ENCODE measurements at places on chromosomes 2 and 18.

DNA sequence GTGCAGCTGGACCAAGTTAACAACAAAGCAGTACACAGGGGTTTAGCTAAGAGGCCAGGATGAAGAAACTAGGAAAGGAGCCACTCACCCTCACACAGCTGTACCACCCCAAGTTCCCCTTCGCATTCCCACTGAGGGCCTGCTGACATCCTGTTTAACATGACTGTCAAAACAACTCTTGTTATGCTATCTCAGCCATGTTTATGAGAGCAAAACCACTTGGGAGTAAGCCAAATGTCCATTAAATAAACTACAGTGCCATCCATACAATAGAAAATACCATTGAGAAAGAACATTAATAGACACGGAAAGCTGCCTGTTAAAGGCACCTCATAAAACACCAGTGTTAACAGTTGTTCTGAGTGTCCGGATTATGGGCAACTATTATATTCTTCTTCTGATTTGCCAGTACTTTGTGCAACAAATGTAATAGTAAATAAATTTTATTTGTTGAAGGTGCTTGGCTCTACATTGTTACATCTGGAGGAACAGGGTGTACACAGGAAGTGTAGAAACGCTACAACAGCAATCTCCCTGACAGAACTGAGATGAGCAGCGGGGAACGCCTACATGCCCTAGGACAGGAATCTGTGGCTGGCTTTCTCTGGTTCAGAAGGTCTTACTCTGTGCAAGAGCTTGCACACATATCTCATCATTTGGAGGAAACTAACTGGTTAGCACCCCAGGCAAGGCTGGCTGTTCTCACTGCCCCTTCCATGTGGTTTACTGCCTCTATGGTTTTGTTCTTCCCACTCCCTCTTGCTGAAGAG is 85.6 kb downstream of the EHD3 start:
- peak; percentile 68 for DNase-seq

- no peak for DNase-seq
Measured at GRCh38 chr2:36538335-36538734, 59.6 kb downstream of the FEZ2 start.

DNA sequence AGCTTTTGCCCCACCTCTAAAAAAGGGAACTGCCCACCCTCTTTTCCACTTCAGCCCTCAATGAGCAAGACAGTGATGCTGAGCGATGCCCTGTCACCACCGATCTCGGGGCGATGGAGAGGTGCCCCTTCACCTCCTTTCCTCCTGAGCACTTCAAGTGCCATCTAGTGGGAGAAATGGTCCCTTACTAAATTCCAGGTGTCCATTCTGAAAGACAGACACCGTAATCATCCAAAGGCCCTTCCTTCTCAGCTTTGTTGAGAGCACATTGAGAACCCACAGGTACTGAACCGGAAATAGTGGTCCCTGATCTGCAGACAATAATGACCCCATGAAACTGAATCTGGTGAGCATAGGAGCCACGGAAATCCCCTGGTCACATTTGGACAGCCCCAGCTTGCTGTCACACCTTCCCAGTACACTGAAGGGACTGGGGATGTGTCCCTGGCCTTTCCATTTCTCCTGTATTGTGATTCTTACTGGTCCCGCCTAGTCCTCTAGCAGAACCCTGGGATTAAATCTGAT is 38.5 kb downstream of the KCTD18 start:
- DNase-seq = no peak

DNA sequence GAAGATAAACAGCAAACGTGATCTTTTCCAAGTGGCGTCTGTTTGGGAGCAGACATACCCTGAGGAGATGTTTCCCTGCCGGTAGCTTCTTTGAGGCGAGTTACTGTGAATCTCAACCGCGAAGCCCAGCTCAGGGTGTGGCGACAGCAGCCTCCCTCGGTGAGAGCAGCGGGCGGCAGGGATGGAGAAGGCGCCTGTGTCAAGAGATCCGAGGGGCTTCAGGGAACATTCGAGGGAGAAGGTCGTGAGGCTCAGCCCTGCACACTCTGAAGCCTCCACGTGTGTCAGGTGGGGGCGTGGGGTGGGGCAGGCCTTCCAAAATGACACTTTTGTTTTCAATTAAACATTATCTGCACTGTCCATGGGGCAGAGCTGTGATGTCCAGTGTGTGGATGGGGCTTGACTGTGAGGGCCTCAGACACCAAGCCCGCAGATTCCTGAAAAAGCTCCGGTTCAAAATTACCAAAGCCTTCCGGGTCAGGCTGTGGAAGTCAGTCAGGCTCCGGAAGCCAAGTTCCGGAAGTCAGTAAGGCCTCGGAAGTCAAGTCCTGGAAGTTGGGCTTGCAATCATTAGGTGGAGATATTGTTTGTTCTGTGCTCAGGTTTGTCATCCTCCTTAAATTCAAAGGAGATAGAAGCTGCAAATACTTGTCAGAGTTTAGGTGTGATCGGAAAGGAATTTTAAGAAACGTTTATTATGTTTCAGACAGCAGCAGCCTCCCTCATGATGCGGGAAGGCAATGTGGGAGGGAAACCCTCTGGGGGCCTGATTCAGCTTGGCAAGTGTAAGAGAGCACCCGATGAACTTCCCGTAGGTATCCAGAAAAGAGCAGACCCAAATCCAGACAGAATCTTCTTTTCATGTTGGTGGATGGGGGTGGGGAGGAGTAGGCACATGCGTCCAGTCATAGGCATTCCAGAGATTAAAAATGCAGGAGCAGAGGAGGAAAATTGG is 20.7 kb downstream of the SMIM21 start:
- no peak for DNase-seq

DNA sequence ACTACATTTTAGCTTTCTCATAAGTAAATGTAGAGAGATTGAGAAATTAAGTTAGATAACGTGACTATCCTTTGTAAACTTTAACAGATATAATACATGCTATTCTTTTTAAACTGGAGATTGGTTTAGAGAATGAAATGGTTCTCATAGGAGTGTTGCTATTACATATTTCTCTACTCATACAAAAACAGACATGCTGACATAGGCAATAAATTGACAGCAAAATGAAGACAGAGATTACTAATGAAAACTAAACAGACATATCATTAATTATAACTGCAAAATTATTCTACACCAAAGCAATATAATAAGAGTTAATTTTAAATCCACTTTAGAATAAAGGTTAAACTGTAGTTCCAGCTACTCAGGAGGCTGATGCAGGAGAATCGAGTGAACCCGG is 227.6 kb downstream of the CBLN2 start:
- DNase-seq = no peak

DNA sequence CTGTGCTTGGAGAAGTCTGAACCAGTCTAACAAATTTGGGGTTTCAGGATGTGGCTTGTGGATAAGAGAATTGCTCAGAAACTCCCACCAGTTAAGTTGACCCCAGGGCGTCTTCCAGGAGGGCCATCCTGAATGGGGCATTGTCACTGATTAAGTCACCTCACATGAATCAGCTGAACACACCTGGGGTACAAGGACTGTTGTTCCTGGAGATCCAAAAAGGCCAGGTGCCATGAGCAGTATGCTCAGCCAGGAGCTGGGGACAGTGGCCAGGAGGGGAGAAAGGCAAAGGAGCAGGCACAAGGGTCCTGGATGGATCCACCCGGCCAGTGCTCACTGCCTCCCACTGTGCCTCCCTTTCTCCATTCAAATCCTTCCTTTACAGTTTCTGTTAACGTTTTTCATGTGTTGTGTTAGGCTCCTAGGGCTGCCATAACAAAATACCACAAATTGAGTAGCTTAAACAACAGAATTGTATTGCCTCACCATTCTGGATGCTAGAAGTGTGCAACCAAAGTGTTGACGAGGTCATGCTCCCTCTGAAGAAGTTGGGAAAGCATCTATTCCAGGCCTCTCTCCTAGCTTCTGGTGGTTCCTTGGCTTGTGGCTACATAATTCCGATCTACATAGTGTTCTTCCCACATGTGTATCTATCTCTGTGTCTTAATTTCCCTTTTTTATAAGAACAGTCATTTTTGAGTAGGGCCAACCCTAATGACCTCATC is 33.4 kb downstream of the TRABD2A start:
- DNase-seq = no peak

GRCh38 chr2:19936203-19936602 is 34.4 kb upstream of the TTC32 start:
- no peak for DNase-seq

Data from foreskin melanocyte (primary cell).